ENCODE measurements at places on chromosomes 2 and 18. TPM values are rescaled to one million over a fixed set of nuclear protein-coding genes. Genes with fewer than 3 reads are reported as not detected.

Gene RAX
- not detected for total RNA-seq

GRCh38 chr2:97998431-97999005 is 2.8 kb upstream of the TMEM131 start:
- no peak for DNase-seq

DNA sequence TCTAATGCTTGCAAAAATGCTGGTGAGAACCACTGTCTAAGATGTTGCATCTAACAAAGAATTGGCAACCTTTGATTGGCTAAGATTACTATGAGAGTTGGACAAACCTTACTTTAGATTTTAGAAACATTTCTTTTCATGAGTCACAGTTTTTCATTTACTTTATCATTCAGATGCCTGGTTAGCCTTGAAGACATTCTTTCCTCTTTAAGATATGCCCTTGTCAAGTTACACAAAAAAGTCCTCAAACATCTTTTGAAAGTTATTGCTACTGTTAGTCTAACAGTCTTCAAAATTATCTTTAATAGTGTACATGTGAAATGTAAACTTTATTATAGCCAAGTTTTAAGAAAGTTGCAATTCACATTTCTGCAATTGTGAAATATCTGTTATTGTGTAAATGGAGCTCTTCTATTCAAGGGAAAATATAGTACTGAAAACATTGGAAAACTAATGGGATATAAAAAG is 276.3 kb downstream of the RND3 start:
- DNase-seq = no peak

Gene DSG4
- not detected for total RNA-seq

DNA sequence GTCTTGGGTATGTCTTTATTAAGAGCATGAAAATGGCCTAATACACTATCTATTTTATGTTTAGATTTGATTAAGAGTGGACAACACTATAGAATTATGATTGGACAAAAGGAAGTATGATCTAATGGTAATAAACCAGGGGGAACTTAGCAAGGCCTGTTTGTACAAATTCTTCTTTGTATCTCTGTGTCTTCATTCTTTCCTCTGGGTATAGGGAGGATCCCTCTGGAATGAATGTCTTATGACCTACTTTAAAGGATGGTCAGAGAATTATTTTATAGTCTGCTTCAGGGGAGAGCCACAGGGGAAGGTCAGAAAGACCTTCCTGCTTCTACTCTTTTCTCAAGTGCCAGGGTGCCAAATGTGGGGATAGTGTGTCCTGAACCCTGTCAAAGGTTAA is 42.8 kb upstream of the FANCL start:
- no peak for DNase-seq

DNA sequence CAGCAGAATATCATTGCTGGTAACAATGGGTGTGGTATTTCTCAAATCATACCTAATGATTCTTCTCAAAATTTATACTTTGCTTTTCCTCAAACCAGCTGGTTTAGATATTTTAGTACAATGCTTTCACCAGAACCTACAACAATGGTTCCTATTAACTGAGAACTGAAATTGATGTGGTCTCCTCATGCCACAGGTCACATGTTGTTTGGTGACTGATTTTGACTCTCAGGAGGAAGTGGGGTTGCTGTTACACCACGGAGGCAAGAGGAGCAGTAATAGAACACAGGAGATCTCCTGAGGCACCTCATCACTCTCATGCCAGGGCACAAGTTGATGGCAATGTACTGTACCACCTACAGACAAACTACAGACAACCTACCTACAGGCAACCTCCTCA is 3.0 kb upstream of the CEP68 start:
- DNase-seq = no peak

Gene DPYSL5
- total RNA-seq = not detected

DNA sequence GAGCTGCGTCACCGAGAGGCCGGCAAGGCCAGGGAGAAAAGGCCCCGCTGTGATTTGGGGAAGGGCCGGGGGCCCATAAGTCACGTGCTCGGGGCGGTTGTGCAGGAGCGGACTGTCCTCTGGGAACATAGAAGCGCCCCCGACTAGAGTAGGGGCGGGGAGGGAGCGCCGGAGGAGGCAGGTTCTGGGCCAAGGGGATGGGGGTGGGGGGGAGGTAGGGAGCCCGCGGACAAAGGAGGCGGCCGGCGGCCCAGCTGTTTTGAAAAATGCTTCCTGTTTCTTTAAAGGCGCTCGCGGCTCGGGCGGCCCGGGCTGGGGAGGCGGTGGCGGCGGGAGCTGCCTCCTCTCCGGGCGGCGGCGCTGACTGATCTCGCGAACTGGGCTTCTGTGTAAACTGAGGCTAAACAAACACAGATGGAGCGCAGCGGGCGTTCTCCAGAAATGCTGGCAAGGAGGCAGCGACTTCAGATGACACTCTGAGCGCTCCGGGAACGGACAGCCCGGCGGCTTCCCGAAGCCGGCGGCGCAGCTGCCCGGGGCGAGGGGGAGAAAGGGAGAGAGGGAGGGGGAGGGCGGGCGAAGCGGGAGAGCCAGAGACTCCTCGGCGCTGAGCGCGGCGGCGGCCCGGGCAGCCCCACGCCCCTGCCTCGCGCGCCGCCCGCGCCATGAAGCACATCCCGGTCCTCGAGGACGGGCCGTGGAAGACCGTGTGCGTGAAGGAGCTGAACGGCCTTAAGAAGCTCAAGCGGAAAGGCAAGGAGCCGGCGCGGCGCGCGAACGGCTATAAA is at the start of gene ATOH8:
TSS of gene ATOH8 (plus strand) at position 467 of the 788 bp plus-strand sequence. CDS start at position 666, 199 bp downstream.
- no peak for DNase-seq

Gene PTPRN
- total RNA-seq = not detected

DNA sequence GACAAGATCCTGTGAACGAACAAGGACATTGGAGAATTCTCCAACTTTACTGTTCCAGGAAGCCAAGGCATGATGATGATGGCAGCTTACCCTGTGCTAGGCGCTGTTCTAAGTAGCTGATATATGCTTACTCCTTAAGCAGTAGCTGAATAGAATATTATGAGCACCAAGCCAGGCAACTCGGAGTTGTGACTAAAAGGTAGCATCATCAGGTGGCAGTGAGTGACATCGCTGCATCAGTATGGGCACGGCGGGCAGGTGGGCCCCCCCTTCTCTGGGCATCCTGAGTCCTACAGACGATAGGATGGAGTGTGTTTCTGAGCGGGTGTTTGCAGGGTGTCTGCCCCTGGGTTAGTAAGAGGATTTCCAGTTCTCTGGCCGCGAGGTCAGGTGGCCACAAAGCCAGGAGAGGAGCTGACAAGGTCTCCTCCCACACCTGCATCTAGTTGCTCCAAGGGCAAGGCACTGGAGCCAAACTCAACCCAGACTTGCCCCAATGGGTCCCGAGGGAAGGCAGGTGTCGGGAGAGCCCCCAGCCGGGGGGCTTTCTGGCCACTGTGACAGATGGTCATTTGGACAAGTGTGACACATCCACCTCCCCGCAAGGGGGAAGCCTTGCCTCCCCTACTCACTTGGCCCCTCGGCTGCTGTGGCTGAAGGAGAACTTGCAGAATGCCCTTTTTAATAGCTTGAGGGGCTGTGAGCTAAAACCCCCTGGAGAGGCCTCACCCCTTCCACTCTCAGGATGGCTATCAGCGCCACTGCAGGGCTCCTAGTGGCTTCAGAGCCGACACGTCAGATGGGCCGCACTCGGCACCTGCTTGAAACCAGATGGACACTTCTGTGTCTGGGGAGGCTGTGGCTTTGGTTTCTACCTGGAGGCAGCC is 55.5 kb downstream of the CRACDL start:
- DNase-seq = no peak

Gene PROKR1
- 0.09 TPM for total RNA-seq

- no peak for DNase-seq
Observed at GRCh38 chr2:161165811-161166210, 5.6 kb downstream of the TANK start.

DNA sequence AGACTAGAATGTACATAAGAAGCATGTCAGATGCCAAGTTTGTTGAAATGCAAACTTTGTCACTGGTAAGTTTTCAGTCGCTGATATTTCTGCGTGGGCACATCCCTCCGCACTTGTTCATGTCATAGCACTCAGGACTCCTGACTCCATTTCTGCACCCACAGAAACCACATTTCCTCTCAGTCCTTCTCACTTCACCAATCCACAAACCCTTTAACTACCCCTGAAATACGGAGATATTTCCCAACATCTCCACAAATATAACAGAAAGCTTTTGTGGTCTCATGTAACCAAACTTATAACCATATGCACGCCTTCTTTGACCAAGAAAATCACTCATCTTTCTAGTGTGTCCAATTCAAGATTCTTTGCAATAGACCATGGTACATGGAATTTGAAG is 276.9 kb upstream of the ERBB4 start:
- DNase-seq = no peak

GRCh38 chr2:172467382-172467781 is 40.0 kb downstream of the ITGA6 start:
- no peak for DNase-seq

GRCh38 chr2:237291138-237291792 is 122.7 kb downstream of the COL6A3 start:
- no peak for DNase-seq

DNA sequence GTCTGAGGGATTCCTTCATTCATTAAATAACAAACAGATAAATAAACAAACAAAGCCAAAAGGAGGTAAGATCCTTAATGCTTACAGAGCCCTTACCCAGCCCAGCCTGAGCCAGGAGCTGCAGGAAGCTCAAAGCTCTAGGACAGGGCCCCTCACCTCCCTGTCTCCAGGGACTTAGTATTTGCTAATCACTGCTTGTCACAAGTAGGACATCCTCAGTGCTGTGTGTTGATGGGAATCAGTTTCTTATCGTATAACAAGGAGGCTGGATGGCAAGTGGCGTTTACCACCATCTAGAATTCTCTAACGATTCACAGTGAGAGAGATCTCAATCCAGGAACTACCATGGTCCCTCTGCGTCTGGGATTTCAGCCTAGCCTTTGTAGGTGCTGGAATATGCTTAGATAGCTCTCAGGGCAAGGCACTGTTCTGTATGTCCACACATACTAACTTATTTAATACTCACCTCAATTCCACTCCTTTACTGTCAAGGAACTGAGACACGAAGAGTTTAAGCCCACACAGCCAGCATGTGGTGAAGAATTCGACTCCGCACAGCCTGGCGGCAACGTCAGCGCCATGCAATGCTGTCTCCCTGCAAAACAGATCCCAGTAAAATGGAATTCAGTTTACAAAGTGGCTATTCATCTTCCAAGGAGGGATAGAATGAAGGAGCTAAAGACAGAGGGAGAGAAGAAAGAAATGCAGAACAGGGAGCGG is 164.8 kb downstream of the MYCN start:
- DNase-seq = no peak

DNA sequence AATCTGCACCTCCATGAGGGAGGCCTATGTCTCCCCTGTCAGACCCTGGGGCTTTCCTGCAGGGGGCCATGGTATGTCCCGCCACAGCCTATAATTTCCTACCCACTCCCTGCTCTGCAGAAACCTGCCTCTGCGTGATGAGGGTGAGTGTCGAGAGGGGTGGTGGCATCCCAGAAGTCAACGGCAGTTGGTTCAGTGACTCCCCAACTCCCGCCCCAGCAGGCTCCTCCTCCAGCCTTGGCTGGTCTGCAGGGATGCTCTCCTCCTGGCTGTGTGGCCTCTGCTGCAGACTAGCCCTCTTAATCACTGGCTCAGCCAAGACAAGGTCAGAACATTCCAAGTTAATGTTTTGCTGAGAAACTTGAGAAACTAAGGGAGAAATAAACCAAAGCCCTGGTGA is 13.3 kb downstream of the CELF4 start:
- no peak for DNase-seq

Gene SERPINB4
- total RNA-seq = not detected

DNA sequence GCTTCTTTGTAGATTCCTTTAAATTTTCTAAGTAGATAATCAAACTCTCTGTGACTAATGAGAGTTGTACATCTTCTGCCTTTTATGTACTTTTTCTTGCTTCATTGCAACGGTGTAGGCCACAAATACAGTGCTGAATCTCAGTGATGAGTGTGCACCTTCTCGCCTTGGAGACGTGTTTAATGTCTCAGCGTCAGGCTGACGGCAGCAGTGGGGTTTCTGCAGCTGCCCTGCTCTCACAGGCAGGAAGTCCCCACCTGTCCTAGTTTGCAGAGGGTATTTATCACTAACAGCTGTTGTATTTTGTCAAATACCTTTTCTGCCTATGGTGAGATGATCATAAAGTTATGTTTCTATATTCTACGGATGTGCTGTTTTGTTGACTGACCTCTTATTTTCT is 13.3 kb downstream of the AGXT start:
- no peak for DNase-seq

All from CD8-positive, alpha-beta memory T cell (primary cell).